ENCODE measurements at places on chromosomes 16 and 17.
A peak's percentile ranks its signal among the peaks of the same experiment; 100 is the strongest.

- peak; percentile 71 for DNase-seq
Observed at GRCh38 chr16:2715519-2715918, 4.5 kb downstream of the PRSS27 start.

GRCh38 chr17:77328823-77329740, 188.3 kb downstream of the SEC14L1 start:
- no peak for DNase-seq

- DNase-seq: no peak
Observed at GRCh38 chr16:64808474-64808873, 313.4 kb downstream of the CDH11 start.

- DNase-seq: no peak
Observed at GRCh38 chr16:63312346-63312745, 1276.1 kb upstream of the CDH8 start.

- DNase-seq: peak; percentile 82
Observed at GRCh38 chr17:5237541-5238016, 2.9 kb upstream of the SCIMP start.

DNA sequence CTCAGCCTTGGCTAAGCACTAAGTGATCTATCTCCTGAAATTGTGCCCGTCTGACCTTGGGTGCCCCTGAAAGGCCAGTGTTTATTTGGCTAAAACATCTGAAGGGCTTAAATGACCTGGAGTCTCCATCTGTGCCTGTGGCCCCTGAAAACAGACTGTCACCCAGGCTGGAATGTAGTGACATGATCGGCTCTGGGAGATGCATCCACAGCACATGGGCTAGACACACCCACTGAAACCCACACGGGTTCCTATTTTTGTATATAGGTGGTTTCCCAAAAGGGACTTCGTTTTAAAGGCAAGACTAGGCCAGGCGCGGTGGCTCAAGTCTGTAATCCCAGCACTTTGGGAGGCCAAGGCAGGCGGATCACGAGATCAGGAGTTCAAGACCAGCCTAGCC, 13.5 kb downstream of the CEP295NL start:
- DNase-seq: no peak

DNA sequence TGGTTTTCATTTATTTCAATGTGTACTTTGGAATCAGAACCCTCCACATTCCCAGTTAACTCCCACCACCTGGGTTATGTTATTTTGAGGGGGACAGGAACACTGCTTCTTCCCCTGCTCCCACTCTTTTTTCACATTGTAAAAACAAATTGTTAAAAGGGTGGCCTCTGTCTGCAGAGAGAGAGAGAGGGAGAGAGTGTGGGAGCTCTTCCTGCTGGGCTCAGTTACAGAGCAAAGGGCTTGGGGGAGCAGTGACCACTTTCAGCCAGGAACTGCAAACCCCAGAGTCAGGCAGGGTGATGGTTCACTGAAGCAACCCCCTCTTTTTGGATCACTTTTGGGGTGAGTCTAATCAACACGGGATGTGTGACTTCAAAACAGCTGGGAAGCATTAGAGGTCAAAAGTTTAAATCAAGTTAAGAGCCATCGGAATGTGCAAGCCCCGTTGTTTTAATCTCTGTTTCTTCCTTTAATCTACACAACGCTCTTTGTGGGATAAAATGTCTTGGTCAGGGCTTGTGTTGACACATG, 577.0 kb upstream of the CDH11 start:
- no peak for DNase-seq

GRCh38 chr17:63279498-63280230, 166.4 kb downstream of the CYB561 start:
- no peak for DNase-seq

DNA sequence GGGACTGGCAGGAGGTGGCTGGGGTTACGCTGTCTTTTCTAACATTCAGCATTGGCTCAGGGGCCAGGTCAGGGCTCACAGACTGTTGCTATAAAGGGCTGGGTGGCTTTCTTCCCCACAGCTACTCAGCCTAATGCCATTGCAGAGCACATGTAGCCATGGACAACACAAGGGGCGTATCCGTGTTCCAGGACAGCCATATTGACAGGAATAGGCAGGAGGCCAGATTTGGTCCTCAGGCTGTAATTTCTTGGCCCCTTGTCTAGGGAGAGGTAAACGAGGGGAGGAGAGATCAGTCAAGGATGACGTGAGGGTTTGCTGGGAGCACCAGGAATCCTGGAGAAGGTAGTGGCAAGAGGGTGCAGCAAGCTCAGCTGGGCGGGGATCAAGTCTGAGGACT, 21.2 kb upstream of the MYO15B start:
- no peak for DNase-seq

- DNase-seq: no peak
Observed at GRCh38 chr17:82489851-82490511, 29.6 kb upstream of the FOXK2 start.

DNA sequence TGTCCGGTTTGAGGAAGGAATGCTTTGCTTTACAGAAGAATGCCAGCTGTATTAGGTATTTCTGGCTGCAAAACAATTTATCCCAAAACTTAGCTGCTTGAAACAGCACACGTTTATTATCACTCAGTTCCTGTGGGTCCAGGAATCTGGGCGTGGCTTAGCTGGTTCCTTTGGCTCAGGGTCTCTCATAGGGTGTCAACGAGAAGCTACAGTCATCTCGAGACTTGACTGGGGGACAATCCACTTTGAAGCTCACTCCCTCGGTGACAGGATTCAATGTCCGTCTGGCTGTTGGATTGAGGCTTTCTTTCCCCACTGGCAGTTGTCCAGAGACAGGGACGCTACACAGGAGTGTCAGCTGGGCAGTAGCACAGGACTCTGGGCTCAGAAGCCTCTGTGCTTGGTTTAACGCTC, 9.6 kb upstream of the RHBDF2 start:
- DNase-seq: no peak

DNA sequence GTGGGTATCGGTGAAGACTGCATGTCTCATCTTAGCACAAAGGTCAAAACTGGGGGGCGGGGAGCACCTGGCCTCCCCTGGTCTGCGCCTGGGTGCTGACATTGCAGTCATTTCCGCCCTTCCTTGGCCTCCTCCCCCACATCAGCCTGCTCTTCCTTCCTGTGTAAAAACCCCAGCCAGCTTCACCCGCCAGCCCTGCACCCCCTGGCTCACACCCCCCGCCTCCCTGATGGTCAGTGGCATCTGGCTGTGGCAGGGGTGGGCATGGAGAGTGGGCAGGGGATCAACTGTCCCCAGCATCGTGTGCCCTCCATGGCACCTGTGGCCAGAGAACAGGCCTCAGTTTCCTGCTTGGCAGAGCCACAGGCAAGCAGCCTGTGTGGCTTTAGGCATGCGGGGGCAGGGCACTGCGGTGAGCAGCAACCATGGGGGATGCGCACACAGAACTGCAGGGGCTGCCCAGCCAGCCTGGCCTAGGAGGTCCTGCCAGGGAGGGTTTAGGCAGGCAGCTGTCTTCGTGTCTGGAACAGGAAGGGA, 26.5 kb upstream of the LASP1NB start:
- peak; percentile 93 for DNase-seq

GRCh38 chr16:84891149-84891795, 71.5 kb downstream of the CRISPLD2 start:
- DNase-seq: no peak

GRCh38 chr17:16363749-16364536, 10.7 kb upstream of the CENPV start:
- DNase-seq: peak; percentile 84

- DNase-seq: no peak
Observed at GRCh38 chr16:12815361-12815760, 11.7 kb upstream of the CPPED1 start.

All from KBM-7 (cell line).